ENCODE measurements at places on chromosomes 16 and 17.

GRCh38 chr16:54703339-54703738 is 227.3 kb upstream of the IRX5 start:
- no peak for DNase-seq

DNA sequence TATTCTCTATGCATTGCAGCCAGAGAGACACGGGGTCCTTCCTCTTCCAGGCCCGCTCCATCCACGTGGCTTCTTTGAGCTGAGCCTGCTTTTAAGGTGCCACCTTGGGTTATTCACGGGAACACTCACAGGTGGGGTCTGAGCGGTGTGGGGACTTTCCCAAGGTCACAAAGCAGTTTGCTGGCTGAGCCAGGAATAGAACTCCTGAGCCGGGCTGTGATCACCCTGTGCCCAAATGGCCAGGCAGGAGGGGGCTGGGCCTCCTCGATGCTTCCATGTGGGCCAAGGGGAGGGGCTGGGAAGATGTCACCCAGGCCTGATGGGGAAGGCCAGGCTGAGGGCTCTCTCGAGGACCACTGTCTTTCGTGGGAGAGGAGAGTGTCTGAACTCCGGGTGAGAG is 13.0 kb upstream of the GSE1 start:
- no peak for DNase-seq

GRCh38 chr17:45847101-45847500 is 2.4 kb downstream of the SPPL2C start:
- no peak for DNase-seq

DNA sequence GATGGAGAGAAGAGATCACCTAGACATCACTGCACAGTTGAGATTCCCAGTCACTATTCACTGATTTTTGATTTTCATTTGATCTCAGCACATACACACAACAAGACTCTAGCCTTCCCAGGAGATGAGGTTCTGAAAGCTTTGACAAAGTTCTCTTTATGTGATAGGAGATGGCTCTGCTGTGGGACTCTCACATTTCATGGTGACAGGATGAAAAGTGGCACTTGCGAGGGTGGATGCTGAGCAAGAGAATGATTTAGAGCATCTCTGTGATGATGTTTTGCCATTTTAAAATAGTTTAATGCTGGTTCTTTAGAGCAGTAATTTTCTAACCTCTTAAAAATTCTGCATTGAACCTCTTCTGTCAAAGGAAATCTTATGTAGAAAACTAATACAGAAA is 113.3 kb upstream of the CA10 start:
- no peak for DNase-seq

GRCh38 chr17:75485688-75486087 is 29.3 kb downstream of the TMEM94 start:
- no peak for DNase-seq

DNA sequence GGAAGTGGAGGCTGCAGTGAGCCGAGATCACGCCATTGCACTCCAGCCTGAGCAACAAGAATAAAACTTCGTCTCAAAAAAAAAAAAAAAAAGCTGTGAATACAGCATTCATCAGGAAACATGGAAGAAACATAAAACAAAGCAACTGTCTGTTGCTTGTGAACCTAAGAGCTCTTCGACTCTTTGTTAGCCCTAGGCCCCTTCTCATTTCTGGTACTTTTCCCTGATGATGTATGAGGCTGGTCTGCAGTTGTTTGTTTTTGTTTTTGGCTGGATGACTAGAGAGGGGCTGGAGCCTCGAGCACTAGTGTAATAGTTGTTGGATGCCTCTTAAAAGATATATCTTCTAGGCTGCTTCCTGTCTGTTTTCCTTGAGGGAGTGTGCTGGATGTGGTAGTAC is 113.5 kb downstream of the MAP2K6 start:
- no peak for DNase-seq

- no peak for DNase-seq
Observed at GRCh38 chr17:60170835-60171752, 21.3 kb downstream of the CA4 start.

DNA sequence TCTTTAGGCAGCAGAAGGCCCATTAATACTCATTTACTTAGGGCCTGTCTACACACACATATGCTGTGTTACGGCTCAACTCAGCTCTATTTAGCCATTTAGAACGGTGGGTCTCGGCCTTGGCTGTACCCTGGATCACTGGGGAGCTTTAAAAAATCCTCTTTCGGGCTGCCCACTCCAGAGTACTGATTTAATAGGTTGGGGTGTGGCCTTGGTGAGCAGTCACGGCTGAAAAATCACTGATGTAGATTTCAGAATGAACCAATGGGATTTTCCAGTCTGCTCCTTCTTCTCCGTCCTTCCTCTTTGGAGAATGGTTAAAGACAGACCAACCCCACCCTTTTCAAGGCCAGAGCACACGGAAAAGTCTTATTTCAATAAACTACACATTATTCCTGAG is 223.5 kb downstream of the CCDC182 start:
- DNase-seq = no peak

Data from cardiac fibroblast (primary cell).